Ascending aorta (tissue), 2 donors: ENCODE measurements at places on chromosomes 1 and 21.

- no peak for DNase-seq
Observed at GRCh38 chr1:229454056-229454455, 20.2 kb upstream of the ACTA1 start.

GRCh38 chr1:65503427-65503826 is 83.0 kb downstream of the LEPR start:
- DNase-seq = no peak

GRCh38 chr21:17732306-17732705 is 86.8 kb downstream of the C21orf91 start:
- DNase-seq = no peak

DNA sequence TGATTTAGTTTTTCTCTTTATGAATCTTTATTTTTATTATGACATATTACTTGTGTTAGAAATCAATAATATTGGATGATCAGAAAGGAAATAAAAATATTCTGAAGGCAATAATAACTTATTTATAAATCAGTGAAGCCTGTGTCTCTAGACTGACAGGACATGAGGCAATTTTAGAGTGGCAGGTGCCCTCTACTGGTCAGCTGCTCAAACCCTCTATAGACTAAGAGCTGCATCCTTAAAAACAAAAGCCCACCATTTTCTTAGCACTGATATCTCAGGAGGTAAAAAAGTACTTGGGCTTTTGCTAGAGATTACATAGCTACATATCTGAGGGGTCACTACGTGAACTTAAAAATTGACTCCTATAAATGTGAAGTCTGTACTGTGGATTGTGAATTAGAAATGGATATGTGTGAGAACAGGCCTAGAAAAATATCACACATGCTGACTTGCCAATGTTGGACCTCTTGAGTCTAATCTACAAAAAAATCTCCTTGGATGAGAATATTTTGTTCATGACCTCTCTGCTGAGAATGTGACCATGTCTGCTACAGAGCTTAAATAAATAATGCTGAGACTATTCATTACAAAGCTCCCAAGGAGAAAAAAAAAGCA is 597.9 kb upstream of the ADAMTS5 start:
- DNase-seq = no peak

- DNase-seq = no peak
Observed at GRCh38 chr21:36624105-36624504, 74.8 kb upstream of the SIM2 start.

DNA sequence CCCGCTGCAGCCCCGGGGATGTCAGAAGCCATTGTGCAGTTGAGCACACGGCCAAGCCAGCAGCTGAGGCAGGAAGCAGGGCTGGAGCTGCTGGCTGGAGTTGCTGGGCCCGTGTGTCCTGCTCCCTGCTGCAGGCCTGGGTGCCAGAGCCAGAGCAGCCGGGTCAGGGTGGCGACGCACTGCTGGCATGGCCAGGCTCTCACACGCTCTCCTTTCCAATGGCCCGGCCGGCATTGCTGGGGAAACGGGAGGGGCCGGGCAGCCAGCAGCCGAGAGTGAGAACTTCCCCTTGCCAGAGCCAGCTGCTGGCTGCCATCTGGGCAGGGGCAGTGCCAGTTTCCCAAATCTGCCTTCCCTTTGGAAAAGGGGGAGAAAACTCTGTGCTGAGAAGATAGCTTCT is 82.4 kb upstream of the PROX1 start:
- no peak for DNase-seq

- no peak for DNase-seq
Observed at GRCh38 chr1:56360021-56360420, 219.3 kb downstream of the PLPP3 start.

DNA sequence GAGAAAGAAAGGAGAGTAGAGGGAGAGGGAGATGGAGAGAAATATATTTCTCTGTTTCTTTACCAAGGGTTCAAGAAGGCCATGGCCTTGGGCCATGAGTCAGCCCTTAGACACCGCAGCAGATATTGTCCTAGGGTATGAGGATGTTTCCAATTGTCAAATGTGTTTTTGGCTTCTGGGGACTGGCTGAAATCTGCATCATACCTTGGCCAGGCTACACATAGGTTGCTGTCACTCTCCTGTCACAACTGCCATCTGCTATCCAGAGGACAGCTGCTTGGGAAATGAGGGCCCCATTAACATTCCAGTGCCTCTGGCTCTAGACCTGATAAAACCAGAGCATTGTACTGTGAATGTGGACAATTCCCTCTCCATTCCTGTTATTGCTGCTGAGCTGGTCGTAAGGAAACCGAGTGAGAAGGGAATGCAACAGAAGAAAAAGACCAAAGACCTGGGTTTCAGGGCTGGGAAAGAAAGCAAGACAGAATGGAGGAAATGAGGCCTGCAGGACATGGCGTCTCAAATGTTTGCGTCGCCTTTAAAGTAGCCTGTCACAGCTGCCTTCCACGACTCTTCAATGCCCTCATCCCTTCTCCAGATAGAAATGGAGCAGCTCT is 8.8 kb upstream of the PIGC start:
- DNase-seq = no peak

GRCh38 chr1:183841550-183841949 is 36.6 kb downstream of the RGL1 start:
- no peak for DNase-seq
